Left lung (tissue), 14 donors: ENCODE measurements at places on chromosomes 2 and 18. TPM values are rescaled to one million over a fixed set of nuclear protein-coding genes. Genes with fewer than 3 reads are reported as not detected.
A peak's percentile ranks its signal among the peaks of the same experiment; 100 is the strongest.

- DNase-seq: no peak
Observed at GRCh38 chr18:45282101-45282812, 333.0 kb upstream of the SLC14A2 start.

DNA sequence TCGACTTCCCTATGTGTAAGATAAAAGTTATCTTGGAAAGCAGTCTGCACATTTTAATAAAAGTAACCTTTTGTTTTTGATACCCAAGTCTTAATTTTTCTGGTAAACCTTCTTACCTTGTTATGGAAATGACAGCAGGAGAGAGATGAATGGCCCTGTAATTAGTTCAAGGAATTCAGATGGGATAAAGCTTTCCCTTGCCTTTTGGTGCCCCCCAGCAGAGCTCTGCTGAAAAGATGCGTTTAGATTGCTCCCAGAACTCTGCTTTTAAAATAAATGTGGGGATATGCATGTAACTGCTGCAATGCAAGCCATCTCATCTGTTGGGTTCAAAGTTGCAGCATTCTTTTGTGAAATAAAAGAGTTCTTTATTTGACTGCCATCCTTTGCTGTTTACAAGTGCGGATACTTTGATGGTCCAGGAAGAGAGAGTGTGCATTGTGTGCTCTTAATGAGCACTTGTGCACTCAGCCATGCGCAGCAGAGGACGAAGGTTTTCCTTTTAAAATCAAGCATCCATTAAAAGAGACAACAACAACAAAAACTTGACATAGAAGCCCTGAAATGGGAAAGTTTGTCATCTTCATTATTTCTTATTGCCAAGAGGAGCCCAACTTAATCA lies 176.7 kb upstream of the ST6GAL2 start:
- no peak for DNase-seq

GRCh38 chr2:16400127-16400623 lies 265.5 kb downstream of the CYRIA start:
- DNase-seq: peak; percentile 35

- no peak for DNase-seq
Observed at GRCh38 chr2:169839954-169840746, 12.9 kb downstream of the UBR3 start.

GRCh38 chr2:153373510-153374279 lies 104.9 kb downstream of the RPRM start:
- no peak for DNase-seq

GRCh38 chr2:7205151-7205830 lies 288.1 kb downstream of the RNF144A start:
- no peak for DNase-seq

The HMSD gene
- 0.63 TPM for polyA plus RNA-seq

The IL36G gene
- not detected for polyA plus RNA-seq

- no peak for DNase-seq
Observed at GRCh38 chr2:145807968-145808367, 1288.0 kb upstream of the ZEB2 start.

The ZNF385B gene
- 4.6 TPM for polyA plus RNA-seq

The ABCB11 gene
- 0.04 TPM for polyA plus RNA-seq

The POTEE gene
- polyA plus RNA-seq: 0.10 TPM

- no peak for DNase-seq
Observed at GRCh38 chr2:236665101-236665500, 95.5 kb downstream of the ACKR3 start.

DNA sequence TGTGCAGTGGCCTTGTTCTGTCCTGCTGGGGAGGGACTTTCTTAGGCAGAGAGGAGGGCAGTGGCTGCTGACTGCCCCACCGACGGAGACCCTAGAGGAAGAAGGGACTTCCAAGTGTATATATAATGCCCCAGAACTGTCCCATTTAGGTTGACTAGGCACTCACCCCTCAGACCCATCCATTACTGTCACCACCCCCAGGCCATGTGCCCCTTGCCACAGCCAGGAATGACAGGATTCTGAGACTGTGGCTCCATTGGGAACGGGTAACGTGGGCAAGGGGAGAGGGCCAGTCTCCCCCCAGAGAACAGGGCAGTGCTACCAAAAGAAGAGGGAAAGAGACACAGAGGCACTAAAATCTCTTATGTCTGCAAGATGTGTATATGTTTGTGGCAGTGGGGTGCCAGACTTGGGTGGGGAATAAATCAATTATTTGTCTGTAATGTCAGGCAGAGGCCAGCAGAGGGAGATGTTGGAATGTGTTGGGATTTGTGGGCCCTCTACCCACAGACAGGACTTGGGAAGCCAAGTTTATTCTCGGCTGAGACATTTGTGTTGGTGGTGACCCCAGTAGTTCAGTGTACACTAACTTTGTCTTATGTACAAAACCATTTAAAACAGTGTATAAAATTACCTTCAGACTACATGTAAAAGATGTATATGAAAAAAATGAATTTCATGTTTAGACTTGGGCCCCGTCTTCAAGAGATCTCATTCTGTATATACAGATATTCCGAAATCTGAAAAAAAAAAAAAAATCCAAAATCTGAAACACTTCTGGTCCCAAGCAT lies 24.0 kb upstream of the TMEM37 start:
- DNase-seq: no peak

DNA sequence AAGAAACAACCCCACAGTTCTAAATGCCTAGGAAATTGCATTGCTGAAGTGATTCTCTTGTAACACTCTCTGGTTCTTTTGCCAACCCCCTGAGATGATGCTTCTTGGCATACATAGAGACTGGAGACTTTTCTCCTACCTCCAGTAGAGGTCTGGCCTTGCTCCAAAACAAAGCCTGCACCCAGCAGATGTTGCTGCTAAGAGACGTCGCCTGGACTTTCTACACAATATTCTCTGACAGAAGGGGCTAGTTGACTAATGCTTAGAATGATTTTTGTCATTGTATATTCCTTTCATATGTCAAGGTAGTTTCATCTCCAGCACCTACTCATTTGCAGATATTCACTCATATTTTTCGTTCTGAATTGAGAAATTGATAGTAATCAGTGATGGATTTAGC lies 24.6 kb downstream of the SOWAHC start:
- no peak for DNase-seq

- no peak for DNase-seq
Observed at GRCh38 chr2:238912916-238913875, 65.3 kb downstream of the TWIST2 start.

The CD302 gene
- polyA plus RNA-seq: 64.8 TPM

DNA sequence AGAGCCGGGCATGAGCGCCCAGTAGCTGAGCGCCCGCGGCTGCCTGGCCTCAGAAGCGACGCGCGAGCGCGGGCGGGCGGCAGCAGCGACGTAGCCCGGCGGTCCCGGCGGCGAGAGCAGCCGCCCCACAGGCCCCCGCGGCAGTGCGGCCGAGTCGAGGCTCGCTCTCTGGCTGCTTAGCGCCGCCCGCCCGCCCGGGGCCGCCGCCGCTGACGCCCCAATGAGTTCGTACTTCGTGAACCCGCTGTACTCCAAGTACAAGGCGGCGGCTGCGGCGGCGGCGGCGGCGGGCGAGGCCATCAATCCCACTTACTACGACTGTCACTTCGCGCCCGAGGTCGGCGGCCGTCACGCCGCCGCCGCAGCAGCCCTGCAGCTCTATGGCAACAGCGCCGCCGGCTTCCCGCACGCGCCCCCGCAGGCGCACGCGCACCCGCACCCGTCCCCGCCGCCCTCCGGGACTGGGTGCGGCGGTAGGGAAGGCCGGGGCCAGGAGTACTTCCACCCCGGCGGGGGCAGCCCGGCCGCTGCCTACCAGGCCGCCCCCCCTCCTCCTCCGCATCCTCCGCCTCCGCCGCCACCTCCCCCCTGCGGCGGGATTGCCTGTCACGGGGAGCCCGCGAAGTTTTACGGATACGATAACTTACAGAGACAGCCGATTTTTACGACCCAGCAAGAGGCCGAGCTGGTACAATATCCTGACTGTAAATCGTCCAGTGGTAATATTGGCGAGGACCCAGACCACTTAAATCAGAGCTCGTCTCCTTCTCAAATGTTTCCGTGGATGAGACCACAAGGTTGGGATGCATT lies 847 bp downstream of the HOXD8 start:
- no peak for DNase-seq

The REG3G gene
- not detected for polyA plus RNA-seq

The CFAP221 gene
- polyA plus RNA-seq: 18.0 TPM

GRCh38 chr18:37483221-37483971 lies 82.2 kb downstream of the CELF4 start:
- no peak for DNase-seq

- no peak for DNase-seq
Observed at GRCh38 chr2:192069417-192069816, 125.3 kb downstream of the TMEFF2 start.

DNA sequence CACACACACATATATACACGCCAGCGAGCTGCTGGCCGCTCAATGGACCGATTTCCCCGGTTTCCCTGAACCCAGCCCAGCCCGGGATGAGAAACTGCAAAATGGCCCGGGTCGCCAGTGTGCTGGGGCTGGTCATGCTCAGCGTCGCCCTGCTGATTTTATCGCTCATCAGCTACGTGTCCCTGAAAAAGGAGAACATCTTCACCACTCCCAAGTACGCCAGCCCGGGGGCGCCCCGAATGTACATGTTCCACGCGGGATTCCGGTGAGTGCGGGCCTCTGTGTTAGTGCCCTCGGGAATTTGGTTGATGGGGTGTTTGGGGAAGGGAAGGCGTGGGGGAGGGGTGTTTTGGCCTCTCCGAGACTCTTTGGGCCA lies 392 bp downstream of the ST8SIA3 start:
- DNase-seq: no peak

GRCh38 chr2:179571721-179572120 lies 289.7 kb downstream of the ZNF385B start:
- no peak for DNase-seq

The DUSP2 gene
- 1.9 TPM for polyA plus RNA-seq

GRCh38 chr2:118689456-118689855 lies 158.0 kb downstream of the EN1 start:
- DNase-seq: no peak

The ASB18 gene
- not detected for polyA plus RNA-seq

- DNase-seq: no peak
Observed at GRCh38 chr18:32332708-32333107, 138.0 kb downstream of the GAREM1 start.

- no peak for DNase-seq
Observed at GRCh38 chr2:207480521-207481040, 49.2 kb upstream of the CREB1 start.

The NCKAP1 gene
- 127 TPM for polyA plus RNA-seq

The ALPG gene
- polyA plus RNA-seq: not detected

DNA sequence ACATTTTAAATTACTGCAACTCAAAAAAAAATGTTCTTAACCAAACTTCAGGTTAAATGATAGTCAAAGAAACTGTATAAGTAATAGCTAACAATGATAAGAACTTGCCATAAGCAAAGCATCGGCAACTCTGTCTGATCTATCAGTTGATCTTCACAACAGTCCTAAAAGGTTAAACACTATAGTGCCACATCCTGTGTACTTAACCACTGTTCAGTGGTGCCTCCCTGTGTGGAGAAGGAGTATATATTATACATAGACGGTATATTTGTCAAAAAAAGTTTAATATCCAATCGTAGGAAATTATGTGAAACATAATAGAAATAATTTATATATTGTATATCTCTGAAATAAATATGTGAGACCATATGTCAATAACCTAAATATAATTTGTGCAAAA lies 13.0 kb downstream of the DTNA start:
- DNase-seq: no peak

DNA sequence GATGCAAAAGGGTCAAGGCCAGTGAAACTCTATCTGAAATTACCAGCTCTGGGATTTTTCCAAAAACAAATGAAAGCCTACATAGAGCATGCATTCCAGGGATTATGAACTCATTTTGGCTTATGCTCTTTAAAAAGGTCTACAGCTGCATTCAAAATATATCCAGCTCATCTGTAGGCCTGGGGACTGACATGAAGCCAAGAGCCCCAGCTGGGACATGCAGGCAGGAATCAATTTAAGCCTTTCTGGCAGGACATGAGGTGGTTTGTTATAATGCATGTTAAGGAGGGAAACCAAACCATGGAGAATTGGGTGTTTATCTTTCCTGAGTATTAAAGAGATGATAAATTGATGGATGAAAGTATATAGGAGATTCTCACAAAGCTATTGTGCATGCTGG lies 164.5 kb downstream of the RBM43 start:
- DNase-seq: no peak

DNA sequence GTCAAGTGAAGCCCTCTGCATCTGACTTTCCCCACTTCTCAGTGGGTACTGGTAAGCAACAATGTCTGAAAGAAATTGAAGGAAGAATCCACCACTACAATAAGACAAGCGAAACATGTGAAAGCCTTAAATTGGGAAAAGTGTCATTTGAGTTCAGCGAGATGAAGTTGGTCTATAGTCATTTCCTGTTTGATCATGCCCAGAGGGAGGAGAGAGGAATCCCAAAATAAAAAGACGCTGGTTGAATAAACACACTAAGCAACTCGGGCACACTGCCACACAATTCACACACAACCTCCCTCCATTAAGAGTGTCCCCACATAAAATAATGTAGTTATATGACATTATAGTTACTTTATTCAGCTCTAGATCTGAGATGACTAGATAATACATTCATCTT lies 166.1 kb downstream of the CBLN2 start:
- no peak for DNase-seq

The CIB4 gene
- 2.0 TPM for polyA plus RNA-seq

The FHOD3 gene
- 2.9 TPM for polyA plus RNA-seq

The NTSR2 gene
- not detected for polyA plus RNA-seq

GRCh38 chr2:88690591-88691338 lies 708 bp upstream of the RPIA start:
- peak; percentile 58 for DNase-seq

DNA sequence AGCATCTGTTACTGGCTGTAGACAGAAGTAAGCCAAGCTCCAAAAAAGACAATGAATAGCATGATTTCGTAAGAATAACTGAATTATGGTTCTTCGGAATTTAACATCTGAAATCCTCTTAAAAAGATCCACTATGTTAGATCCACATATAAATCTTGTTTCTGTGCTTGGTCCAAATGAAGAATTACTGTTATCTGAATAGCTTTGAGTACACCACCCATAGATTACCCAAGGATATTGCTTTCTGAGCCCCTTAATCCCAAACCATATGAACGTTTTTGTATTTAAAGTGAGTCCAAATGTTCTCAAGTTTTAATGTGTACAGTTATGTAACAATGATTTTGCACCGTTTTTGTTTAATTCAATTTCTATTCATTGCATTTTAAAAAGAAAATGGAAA lies 124.9 kb downstream of the DSC3 start:
- DNase-seq: no peak
